ENCODE measurements at places on chromosomes 6 and 20. TPM values are rescaled to one million over a fixed set of nuclear protein-coding genes. Genes with fewer than 3 reads are reported as not detected.

Gene SLC24A3
- total RNA-seq = 0.04 TPM

Gene SNAP25
- total RNA-seq = 22.0 TPM

Gene CBFA2T2
- total RNA-seq = 6.5 TPM

Gene RAB23
- 6.1 TPM for total RNA-seq

Gene RSPO4
- not detected for total RNA-seq

Gene DZANK1
- 2.8 TPM for total RNA-seq

Gene DEFB129
- not detected for total RNA-seq

Gene TP53TG5
- total RNA-seq = not detected

Gene SLC44A4
- total RNA-seq = 0.15 TPM

Gene WFDC10B
- total RNA-seq = not detected

Gene SLC17A9
- not detected for total RNA-seq

Gene SERPINB6
- 141 TPM for total RNA-seq

Gene ZNF341
- 3.8 TPM for total RNA-seq

Gene SMOC2
- total RNA-seq = not detected

Gene FAM184A
- total RNA-seq = not detected

Gene NCR2
- total RNA-seq = not detected

Gene ABHD16B
- total RNA-seq = not detected

Gene COL11A2
- total RNA-seq = 0.72 TPM

Gene GNAS-AS1
- total RNA-seq = not detected

Gene KDM1B
- 8.0 TPM for total RNA-seq

Gene FAM210B
- 12.4 TPM for total RNA-seq

Gene TSHZ2
- total RNA-seq = not detected

Gene CDKAL1
- 3.3 TPM for total RNA-seq

Gene ERGIC3
- 237 TPM for total RNA-seq

Gene SLC32A1
- total RNA-seq = not detected

Gene MDFI
- total RNA-seq = 0.81 TPM

Gene PSMA7
- 500 TPM for total RNA-seq

Gene PRND
- not detected for total RNA-seq

Gene PI16
- total RNA-seq = not detected

Gene ADGB
- total RNA-seq = not detected

Gene ARG1
- total RNA-seq = not detected

Gene LHFPL5
- 0.13 TPM for total RNA-seq

Gene DCBLD1
- total RNA-seq = 30.9 TPM

Gene RBPJL
- not detected for total RNA-seq

Gene STX11
- 2.3 TPM for total RNA-seq

Gene PI3
- total RNA-seq = 2.3 TPM

Gene TUBB2B
- 13.8 TPM for total RNA-seq

Gene VIP
- total RNA-seq = not detected

Gene PPIL4
- total RNA-seq = 13.6 TPM

Gene XKR7
- 0.02 TPM for total RNA-seq

Gene CALHM4
- not detected for total RNA-seq

Gene ANKEF1
- 8.7 TPM for total RNA-seq

Gene ULBP2
- 4.6 TPM for total RNA-seq

Gene FILIP1
- 0.28 TPM for total RNA-seq

Gene ATXN1
- total RNA-seq = 3.2 TPM

Gene FAXC
- total RNA-seq = 6.3 TPM

Gene GUCA1A
- not detected for total RNA-seq

Gene CTAGE9
- not detected for total RNA-seq

Gene TSPYL4
- 3.3 TPM for total RNA-seq

Gene NFS1
- total RNA-seq = 38.1 TPM

Gene BIRC7
- 3.1 TPM for total RNA-seq

Gene C6orf58
- 0.24 TPM for total RNA-seq

Gene TNNC2
- total RNA-seq = 0.31 TPM

Gene PPARD
- 5.9 TPM for total RNA-seq

Gene PTPRT
- not detected for total RNA-seq

All from A549 treated with DMSO at 1 μM for 4 hours (cell line).